ENCODE measurements at places on chromosomes 4 and X. TPM values are rescaled to one million over a fixed set of nuclear protein-coding genes. Genes with fewer than 3 reads are reported as not detected.

PRRG1 gene
- total RNA-seq: 16.0 TPM

GPR173 gene
- 3.4 TPM for total RNA-seq

F8A2 gene
- not detected for total RNA-seq

AREG gene
- total RNA-seq: 739 TPM

CXorf65 gene
- not detected for total RNA-seq

PCSK1N gene
- 0.22 TPM for total RNA-seq

RBM46 gene
- total RNA-seq: 0.39 TPM

FGFBP1 gene
- 8.7 TPM for total RNA-seq

SMIM31 gene
- total RNA-seq: not detected

PRRG3 gene
- total RNA-seq: not detected

RTL5 gene
- 2.5 TPM for total RNA-seq

GATA1 gene
- 0.34 TPM for total RNA-seq

NXF2B gene
- not detected for total RNA-seq

SPACA5B gene
- not detected for total RNA-seq

PPP4R3C gene
- total RNA-seq: not detected

ESX1 gene
- not detected for total RNA-seq

MAD2L1 gene
- total RNA-seq: 92.9 TPM

KDR gene
- total RNA-seq: 0.52 TPM

RP2 gene
- 5.7 TPM for total RNA-seq

TMEM31 gene
- not detected for total RNA-seq

PARM1 gene
- total RNA-seq: 11.7 TPM

TMEM156 gene
- total RNA-seq: 0.22 TPM

All from HCT116 (cell line).